ENCODE measurements at places on chromosomes 11 and 22. TPM values are rescaled to one million over a fixed set of nuclear protein-coding genes. Genes with fewer than 3 reads are reported as not detected.

GRCh38 chr11:118572981-118573550 lies 857 bp downstream of the ARCN1 start:
- H3K36me3 ChIP-seq, result no peaks in the 10 kb centered on the region
- H3K27ac ChIP-seq, result peak overlapping the region; percentile 95
- no peaks in the 10 kb centered on the region for H3K27me3 ChIP-seq

MOB2 gene
- 18.1 TPM for total RNA-seq

DNA sequence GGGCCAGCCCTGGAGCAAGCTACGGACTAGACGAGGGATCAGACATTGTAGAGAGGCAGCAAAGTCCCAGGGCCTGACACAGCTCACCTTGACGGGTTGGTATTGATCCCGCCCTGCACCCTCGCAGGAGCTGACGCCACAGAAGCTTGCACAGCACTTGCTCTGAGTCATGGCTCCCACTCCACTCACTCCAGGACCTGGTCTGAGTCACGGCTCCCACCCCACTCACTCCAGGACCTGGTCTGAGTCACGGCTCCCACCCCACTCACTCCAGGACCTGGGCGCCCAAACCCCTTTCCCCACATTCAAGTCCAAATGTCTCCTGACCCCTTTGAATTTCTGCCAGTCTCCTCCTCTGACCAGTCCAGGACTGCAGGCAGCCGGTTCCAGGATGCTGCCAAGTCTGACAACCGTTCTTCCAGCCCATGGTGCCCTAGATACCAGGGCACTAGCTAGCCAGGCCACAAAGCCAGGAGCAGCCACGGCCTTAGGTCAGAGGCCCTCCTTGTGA lies 6.0 kb upstream of the PNPLA5 start:
- no peaks in the 10 kb centered on the region for H3K36me3 ChIP-seq
- no peaks in the 10 kb centered on the region for H3K27me3 ChIP-seq
- DNase-seq, result no peak
- no peak overlapping the region for H3K27ac ChIP-seq
- no peaks in the 10 kb centered on the region for H3K4me1 ChIP-seq
- no peak overlapping the region for H3K4me3 ChIP-seq

DNA sequence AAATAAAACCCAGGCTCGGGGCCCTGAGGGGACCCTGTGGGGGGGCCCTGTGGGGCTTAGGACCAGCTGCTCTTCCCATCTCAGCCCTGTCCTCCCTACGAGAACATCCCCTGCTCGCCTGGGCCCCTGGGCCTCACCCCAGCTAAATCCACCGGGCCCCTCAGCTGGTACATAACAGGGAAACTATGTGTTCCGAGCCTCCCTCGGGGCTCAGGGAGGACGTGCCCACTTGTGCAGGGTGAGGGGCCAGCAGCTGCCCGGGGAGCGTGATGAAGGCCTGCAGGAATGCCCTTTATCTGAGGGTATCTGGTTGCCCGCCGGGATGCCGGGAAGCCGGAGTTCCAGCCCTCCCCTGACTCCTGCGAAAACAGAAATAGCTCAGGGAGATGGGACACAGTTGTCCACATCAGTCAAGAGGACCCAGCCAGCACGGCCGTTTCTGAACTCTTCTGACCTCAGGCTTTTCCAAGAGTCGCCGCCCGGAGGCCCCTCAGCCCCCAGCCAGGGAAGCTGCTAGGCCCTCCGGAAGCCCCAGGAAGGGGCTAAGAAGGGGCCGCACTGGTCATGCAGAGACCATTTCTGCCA lies 20.6 kb downstream of the MRPL23 start:
- DNase-seq, result no peak
- no peak overlapping the region for H3K27ac ChIP-seq
- no peaks in the 10 kb centered on the region for H3K27me3 ChIP-seq
- H3K4me3 ChIP-seq, result no peak overlapping the region
- H3K36me3 ChIP-seq, result no peaks in the 10 kb centered on the region

CELSR1 gene
- 1.2 TPM for total RNA-seq
